Mucosa of gallbladder (tissue), 1 donor: ENCODE measurements at places on chromosomes 2 and 18. TPM values are rescaled to one million over a fixed set of nuclear protein-coding genes. Genes with fewer than 3 reads are reported as not detected.

DNA sequence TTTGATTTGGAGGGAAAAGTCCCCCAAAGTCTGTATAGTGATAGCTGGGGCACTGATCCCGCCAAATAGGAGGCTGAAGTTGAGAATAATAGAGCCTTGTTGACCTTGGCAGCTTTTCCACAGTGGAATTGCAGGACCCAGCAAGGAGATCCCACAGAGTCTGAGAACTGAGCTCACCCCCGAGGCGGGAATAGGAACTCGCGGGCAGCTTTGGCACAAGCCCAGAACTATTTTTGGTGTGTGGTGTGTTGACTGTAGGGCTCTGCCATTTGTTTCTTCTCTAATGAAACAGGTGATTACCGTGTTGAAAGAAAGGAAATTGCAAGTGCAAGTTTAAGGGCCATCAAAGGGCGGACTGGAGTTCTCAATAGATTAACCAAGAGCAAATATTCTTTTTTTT lies 34.0 kb downstream of the SH3RF3 start:
- DNase-seq = peak; percentile 35

GRCh38 chr2:17271416-17271815 lies 246.8 kb downstream of the RAD51AP2 start:
- no peak for DNase-seq

GRCh38 chr2:221304916-221305315 lies 267.2 kb downstream of the EPHA4 start:
- DNase-seq = no peak

DNA sequence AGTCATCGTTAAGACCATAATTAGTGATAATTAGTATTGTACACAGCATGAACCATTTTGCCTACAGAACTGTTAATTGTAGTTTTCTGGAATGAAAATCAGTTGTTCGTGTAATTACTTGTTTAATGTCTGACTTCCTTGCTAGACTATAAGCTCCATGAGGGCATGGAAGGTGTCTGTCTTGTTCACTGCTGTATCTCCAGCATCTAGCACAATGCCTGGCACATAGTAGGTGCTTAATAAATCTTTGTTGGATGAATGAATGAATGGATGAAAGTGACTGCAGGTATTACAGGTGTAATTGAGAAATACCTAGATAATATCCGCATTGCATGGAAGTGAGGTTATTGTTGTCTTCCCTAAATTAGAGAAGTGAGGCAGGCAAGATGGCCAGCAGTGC lies 21.8 kb downstream of the C2orf74 start:
- no peak for DNase-seq

- no peak for DNase-seq
Measured at GRCh38 chr2:201433394-201433995, 17.8 kb downstream of the TRAK2 start.

- no peak for DNase-seq
Measured at GRCh38 chr2:10279946-10280463, 22.7 kb upstream of the HPCAL1 start.

DNA sequence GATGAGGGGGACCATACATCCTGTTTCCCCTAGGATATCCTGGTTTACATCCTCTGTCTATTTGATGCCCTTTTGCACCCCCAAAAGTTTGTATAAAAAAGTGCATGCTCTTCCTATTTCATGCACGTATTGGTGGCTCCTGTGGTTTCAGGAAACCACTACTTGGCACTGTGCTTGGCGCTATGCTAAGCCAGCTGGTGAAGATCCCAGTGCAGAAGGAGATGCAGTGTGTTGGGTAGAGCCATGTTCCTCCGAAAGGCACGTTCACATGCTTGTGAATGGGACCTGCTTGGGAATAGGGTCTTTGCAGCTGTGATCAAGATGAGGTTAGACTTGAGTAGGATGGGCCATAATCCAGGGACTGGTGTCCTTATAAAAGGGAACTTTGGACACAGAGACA lies 419.7 kb downstream of the GALR1 start:
- no peak for DNase-seq

- DNase-seq = peak; percentile 59
Measured at GRCh38 chr2:152635635-152636298, 81.5 kb downstream of the PRPF40A start.

DNA sequence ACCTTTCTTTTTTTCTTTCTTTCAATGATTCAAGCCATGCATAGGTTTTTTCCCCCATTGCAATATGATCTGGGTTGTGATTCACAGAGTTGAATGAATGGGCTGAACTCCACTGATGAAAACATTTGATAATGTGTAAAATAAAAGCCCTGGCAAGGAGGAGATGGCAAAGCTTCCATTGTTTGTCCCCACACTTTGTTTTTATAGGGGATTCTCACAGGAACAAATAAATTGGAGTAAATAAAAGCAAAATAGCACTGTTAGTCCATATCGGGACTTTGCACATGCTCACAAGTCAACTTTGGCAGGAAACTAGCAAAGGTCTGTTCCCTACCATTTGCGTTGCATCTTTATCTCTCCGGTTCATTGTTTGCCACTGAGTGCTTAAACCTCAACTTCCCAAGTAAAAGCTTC lies 55.7 kb downstream of the MEIS1 start:
- DNase-seq = no peak

GRCh38 chr2:187906021-187906420 lies 351.8 kb upstream of the TFPI start:
- DNase-seq = no peak

- DNase-seq = no peak
Measured at GRCh38 chr2:30150786-30151185, 4.0 kb downstream of the YPEL5 start.

GRCh38 chr2:118014492-118014824 lies 588 bp upstream of the CCDC93 start:
- DNase-seq = no peak

RGPD4 gene
- not detected for total RNA-seq

ZSWIM2 gene
- total RNA-seq = not detected
